GM04504 (cell line): ENCODE measurements at places on chromosomes 5 and 9.

GRCh38 chr5:176646049-176646706 is 1.1 kb upstream of the TSPAN17 start:
- no peak for DNase-seq

GRCh38 chr9:112502175-112502946 is 15.7 kb downstream of the KIAA1958 start:
- DNase-seq, result no peak

DNA sequence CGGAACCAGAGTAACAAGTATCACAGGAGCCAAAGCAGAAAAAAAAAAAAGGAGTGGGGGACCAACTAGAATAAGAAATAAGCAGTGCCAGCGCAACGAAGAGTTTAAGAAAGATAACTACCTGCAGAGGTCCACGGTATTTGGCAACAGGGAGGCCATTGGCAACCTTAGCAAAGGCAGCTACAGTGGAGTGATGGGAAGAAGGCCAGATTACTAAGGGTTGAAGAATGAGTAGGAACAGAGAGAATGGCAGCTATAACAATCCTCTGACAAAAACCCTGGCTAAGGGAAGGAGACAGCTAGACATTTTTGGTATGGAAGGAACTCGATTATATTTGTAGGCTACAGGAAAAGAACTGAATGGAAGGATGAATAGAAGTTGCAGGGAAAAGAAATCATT is 93.4 kb upstream of the DMAC1 start:
- DNase-seq, result no peak

- DNase-seq, result no peak
These were observed 73.8 kb downstream of the NRG2 start for GRCh38 chr5:139969318-139969717.

DNA sequence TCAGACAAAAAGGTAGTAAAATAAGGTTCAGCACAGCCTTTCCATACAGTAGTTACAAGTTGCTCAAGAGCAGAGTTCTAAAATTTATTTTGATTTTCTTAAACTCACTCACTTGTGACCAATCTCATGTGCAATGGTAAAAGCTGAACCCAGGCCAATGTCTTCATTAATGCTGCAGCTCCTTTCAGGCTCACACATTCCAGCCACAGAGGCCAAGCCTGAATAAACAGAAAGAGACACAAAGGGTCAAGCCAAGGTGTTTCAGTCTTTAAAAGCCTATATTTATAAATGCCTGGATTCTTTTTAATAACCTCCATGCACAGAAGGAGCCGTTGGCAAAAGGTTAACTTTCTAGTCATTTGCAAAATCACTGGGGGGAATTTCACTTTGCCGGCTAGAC is 152.5 kb downstream of the ADAMTS6 start:
- DNase-seq, result no peak

DNA sequence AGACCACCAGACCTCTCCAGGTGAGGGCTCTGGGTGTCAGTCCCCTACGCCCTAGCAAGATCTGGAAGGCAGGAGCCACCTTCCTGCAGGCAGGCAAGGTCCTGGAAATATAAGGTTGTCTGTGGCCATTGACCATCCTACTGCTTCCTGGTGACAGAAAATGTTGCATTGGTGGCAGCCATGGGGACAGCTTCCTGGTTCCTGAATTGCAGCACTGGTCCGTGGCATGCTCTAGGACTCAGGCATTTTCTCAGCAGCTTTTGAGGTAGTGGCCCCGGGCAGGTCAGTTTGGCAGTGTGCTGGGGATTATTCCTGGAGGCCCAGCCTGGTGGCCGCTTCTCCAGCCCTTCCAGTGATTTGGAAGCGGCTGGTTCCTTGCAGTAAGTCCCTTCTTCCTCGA is 36.6 kb upstream of the KCNMB1 start:
- DNase-seq, result no peak

GRCh38 chr5:115718927-115719326 is 93.1 kb upstream of the TMED7 start:
- DNase-seq, result no peak

GRCh38 chr5:10077791-10078545 is 171.7 kb downstream of the ATPSCKMT start:
- DNase-seq, result peak; percentile 70

DNA sequence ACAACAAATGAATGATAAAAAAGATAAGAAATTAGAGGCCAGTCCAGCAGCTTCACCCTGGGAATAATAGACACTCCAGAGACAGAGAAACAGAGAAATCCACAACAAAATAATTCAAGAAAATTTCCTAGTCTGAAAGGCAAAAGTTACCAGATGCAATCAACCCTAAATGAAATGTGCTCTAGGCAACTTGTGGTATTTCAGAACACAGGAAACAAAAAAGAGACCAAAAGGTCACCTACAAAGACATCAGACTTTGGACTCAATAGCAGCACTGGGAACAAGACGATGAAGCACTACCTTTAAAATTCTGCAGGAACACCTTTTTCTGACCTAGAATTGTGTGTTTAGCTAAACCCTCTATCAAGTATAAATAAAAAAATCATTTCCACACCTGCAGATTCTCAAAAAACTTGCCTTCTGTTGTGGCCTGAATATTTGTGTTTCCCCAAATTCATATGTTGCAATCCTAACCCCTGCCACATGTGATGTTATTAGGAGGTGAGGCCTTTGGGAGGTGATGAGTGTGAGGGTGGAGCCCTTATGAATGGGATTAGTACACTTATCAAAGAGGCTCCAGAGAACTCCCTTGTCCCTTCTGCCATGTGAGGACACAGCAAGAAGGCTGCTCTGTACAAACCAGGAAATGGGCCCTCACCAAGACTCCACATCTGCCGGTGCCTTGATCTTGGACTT is 5.9 kb upstream of the MAPK9 start:
- no peak for DNase-seq

GRCh38 chr9:14170392-14170931 is 143.5 kb downstream of the NFIB start:
- no peak for DNase-seq

GRCh38 chr5:100900796-100901781 is 2.0 kb downstream of the ST8SIA4 start:
- no peak for DNase-seq

- no peak for DNase-seq
These were observed 340.3 kb downstream of the KCNN2 start for GRCh38 chr5:114702136-114702535.

DNA sequence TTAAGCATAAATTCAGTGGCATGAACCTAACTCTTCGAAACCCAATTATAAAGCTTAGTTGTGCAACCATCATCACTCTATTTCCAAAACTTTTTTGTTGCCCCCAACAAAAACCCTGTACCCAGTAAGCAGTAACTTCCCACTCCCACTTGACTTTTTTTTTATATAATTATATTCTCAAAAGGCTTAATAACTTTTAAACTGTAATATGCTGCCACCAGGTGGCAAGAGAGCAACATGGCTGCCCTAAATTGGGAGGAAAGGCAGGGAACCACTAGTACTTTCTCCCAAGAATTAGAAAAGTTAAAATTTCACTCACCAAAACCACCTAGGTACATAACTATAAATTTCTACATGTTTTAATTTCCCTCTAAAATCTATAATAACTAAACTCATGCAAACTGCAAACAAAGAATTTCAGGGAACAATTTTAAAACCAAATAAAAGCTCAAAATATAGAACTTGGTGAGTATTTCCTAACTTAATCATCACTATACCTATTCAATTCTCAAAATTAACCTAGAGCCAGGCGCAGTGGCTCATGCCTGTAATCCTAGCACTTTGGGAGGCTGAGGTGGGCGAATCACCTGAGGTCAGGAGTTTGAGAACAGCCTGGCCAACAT is 50.2 kb upstream of the RNF38 start:
- DNase-seq, result no peak

DNA sequence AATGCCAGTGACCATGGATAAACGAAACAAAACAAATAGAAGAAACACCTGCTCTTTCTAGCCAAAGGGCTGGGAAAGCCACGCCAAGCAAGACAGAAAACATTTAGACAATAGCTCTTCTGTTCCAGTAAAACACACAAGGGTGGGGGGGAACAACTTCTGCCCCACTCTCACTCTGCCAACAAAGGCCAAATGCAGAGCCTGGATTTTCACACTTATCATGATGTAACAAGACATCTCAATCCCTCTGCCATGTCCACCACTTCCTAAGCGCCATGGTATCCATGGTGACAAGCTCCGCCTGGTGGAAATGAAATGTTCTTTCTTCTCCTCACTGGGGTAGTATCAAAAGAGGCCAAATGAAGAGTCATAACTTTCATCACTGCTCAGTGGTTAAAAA is 60.6 kb downstream of the DRD1 start:
- no peak for DNase-seq

DNA sequence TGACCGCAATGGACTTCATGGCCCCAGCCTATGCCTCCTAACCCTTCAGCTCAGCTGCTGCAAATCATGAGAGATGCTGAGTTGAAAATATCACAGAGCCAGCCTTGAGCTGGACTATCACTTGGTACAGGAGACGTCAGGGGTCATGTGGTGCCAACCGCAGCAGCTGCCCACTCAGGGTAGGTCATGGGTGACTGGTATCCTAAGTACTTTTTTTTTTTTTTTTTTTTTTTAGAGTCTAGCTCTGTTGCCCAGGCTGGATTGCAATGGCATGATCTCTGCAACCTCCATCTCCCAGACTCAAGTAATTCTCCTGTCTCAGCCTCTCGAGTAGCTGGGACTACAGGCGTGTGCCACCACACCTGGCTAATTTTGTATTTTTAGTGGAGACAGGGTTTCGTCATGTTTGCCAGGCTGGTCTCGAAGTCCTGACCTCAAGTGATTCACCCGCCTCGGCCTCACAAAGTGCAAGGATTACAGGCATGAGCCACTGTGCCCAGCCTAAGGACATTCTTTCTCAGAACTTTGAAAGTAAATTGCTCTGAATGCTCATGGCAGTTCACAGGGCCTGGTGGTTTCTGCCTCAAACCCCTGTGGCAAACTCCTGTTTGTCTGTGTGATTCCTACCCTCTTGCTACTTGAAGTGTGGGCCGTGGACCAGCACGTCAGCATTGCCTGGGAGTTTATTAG is 21.3 kb downstream of the WWC1 start:
- DNase-seq, result no peak

DNA sequence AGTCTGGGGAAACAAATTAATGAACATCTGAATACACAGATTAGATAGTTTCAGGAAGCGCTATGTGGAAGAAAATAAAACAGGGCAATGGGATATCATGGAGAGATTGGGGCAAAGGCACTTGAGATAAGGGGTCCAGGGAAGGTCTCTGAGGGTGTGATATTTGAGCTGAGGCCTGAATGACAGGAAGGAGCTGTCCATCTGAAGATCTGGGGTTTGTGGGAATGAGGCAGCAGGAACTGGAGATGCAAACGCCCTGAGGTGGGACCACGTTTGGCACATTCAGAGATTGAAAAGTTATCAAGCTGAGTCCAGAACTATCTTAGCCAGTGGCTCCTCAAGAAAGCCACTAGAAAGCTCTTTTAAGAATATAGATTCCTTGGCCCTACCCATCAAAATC is 8.7 kb upstream of the DAB2IP start:
- no peak for DNase-seq

- DNase-seq, result no peak
These were observed 30.6 kb downstream of the CLINT1 start for GRCh38 chr5:157828105-157828943.

GRCh38 chr5:95843733-95844223 is 21.3 kb upstream of the GLRX start:
- DNase-seq, result peak; percentile 26

DNA sequence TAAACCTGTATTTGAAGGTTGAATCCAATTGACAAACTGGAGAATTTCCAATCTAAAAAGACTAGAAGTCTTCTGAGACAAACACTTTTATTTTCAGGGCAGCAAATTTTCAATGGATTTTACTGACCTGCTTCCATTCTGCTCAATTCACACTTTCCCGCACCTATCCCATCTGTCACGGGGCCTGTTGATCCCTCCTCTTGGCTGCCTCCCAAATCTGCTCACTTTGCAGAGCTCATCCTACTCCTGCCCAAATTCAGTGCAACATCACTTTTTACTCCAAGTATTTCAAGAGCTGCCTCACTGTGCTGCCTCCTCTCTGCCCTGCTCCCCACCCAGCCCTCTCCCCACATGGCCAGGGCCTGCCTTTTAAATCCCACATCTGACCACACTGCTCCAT is 35.1 kb downstream of the GOLM1 start:
- no peak for DNase-seq

DNA sequence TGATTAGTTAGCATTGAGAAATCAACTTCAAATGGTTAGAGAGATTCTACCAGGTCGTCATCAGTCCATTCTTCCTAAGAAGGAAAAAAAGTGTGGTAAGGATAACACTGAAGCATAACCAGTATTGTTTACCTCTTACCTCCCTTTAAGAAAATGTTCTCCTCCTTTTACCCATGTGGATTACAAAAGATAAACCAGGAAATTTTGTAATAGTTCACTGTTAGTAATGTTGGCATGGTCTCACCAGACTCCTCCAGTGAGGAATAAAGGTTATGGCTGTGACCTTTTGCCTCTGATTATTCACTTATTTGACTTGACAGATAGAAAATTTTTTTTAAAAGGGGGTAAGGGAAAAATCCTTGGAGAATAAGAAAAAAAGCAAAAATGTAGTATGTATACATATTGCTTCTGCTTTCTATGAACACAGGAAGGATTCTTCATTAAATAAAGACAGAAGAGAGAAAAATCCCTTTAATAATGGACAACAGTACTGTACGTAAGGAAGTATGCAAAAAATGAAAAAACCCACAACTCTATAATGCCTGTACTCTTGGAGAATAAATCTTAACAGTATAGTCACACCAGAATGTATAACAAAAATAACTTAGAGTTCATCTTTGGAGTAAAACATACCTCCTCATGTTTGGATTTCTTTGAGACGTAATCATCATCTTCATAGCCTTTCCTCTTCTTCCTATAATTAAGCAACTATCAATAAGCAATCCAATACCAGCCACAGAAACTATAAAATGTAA is 18.1 kb downstream of the CCNH start:
- no peak for DNase-seq

GRCh38 chr5:31122998-31123951 is 70.2 kb upstream of the CDH6 start:
- no peak for DNase-seq

DNA sequence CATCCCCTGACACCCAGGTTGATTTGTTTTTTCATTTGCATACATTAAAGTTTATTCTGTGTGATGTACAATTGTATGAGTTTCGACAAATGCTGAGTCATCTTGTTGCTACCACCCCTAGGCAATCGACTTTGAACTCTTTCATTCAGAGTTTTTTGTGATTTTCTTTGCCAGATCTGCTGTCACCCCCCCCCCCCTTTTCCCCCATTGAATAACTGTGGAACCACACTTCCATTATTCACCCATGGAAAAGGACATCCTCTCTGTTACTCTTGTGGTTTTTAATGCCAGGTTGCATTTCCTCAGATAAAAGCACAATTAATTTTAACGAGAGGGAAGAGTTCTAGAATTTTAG is 13.7 kb upstream of the FAM120AOS start:
- DNase-seq, result no peak

- DNase-seq, result no peak
These were observed 172.9 kb downstream of the ZDHHC21 start for GRCh38 chr9:14520341-14520740.

- no peak for DNase-seq
These were observed 217.6 kb downstream of the CAAP1 start for GRCh38 chr9:26675035-26675434.

- DNase-seq, result no peak
These were observed 69.6 kb downstream of the PTPDC1 start for GRCh38 chr9:94153905-94154304.
